ENCODE measurements at places on chromosomes 16 and 17.

DNA sequence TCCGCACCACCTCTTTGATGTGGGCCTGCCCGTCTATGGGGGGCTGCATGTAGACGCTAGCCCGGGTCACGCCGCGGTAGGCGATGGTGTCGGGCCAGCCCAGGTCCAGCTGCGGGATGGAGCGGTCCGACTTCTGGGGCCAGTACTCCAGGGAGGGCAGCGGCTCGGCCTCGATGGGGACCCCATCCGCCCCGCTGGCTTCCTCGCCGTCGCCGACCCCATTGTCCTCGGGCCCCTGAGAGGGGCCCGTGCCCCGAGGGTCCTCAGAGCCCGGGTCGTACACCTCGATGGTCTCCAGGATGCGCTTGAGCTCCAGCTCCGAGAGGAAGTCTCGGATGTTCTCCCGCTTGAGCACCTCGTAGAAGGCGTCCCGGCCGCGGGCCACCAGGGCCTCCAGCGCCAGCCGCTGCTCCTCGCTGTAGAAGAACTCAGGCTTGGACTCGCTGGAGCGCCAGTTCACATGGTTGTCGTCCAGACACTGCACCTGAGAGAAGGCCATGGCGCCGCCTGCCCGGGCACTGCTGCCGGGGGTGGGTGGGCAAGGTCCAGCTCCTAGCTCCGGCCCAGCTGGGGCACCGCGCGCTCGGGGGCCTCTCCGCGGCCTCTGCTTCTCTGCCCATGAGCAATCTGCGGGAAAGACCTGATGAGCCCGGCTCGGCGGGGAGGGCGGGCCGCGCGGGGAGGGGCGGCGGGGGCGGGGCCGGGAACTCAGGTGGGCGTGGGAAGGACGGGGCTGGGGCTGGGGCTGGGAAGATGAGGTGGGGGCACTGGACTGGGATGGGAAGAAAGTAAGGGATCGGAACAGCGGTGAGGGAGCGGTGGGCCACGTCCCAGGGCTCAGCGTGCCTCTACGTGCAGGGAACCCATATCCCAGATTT is 782 bp downstream of the FAM83G start:
- no peak for DNase-seq

DNA sequence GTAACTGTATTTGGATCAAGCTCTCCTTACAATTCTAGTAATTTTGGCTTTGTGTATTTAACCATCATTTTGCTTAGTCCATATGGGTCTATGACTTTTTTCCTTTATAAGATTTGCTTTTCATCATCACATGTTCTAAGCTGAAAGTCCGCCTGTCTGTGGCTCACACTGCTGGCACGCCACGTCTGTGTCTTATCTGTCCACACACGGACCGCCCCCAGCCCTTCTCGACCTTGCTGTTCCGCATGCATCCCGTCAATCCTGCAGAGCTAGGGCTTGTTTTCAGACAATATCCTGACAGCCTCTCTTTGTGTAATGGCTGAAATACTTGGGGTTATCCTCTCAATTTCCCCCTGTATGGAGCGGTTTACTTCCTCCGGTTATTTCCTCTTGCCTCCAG is 8.4 kb upstream of the ALDH3A1 start:
- no peak for DNase-seq

- peak; percentile 64 for DNase-seq
These were observed 1.7 kb downstream of the KANSL1 start for GRCh38 chr17:46191322-46192188.

- no peak for DNase-seq
These were observed 21.1 kb upstream of the MYOCD start for GRCh38 chr17:12644623-12645022.

DNA sequence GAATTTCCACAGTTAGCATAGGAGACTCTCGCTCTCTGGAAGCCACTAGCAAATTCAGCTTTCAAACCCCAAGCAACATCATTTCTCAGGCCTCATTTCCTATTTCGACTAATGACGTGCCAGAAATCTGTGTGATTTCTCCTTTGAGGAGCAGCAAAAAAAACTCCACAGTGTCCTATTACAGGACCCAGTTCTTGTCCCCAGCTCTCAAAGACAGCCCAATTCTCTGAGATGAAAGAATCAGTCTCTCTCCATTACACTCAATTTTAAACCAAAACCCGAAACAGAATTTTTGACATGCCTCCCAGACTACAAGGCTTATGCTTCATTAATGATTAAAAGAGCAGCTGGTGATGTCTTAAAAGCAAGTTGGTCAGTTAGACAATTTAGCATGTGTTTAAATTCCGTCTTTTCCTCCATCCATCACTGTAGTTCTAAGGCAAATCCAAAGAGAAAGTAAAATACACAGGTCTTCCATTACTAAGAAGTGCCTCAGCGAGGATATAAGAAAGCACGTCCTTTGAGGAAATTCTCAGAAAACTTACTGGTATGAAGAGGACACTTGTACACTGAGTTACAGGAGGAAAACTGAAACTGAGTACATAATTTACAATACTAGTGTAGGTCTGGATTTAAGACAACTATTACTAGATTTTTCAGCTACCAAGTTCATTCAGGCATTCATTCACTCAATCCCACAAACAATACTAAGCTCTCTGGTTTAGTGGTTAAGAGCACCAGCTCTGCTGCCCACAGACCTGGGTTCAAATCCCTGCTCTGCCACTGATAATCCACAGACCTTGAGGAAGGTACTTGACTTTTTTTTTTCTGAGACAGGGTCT is 12.5 kb downstream of the TOM1L2 start:
- no peak for DNase-seq

- DNase-seq = no peak
These were observed 74.1 kb downstream of the CCDC182 start for GRCh38 chr17:57670769-57671569.

GRCh38 chr17:44628243-44629188 is 27.8 kb upstream of the MEIOC start:
- peak; percentile 30 for DNase-seq

DNA sequence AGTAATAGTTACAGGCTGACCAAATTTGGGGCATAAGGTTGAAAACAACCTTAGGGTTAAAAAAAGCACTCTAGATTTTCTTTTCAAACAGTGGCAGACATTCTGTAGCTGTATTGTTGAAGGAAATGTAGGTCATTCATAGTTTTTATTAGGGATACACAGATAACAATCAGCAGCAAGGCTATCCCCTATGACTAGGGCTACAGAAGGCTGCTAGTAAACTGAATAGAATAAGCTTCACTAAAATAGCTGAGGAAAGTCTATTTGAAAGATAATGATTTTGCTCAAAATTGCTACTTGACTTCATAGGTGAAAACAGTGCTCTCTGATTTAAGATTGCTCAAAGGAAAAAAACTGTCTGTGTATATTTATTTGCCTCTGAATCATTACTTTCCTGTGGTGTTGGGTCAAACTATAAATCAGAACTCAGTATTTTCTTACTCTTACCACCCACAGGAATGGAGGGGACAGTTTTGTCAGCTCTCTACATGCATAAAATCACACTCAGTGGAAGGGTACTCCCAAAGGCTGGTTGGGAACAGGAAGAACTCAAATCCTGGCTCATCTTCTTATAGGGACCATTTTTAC is 24.8 kb downstream of the RPGRIP1L start:
- no peak for DNase-seq

- DNase-seq = no peak
These were observed 14.7 kb upstream of the PLLP start for GRCh38 chr16:57299009-57299718.

DNA sequence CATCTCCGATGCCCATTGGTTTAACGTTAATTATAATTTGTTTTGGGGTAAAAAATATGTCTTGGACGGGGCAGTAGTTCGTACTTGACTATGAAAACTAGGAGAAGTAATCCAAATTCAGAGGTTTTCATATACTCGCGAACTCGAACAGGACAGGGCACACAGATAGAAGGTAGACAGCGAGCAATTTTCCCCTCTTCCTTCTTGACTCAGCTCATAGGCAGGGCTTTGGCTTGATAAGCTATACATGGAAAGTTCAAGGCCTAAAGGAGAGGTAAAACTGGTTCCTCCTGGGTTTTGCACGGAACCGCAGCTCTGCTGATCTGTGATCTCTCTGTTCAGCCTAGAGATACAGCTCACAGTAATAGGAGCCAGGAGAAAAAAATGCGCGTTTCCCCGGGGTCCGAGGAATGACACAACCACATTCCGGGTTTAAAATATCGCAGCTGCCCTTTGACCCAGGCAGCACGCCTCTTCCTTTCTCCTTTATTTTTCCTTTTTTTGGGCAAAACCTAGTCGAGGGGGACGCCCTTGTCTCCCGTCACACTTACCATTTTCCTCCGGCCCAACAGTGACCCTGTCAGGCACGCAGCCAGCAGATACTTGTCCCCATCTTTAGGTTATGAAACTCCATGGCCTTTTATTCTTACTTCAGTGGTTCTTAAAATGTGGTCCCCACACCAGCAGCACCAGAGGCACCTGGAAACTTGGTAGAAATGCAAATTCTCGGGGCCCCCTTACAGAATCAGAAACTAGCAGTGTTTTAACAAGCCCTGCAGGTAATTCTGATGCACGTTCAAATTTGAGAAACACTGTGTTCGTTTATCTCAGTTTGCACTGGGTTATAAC is 1.7 kb upstream of the LASP1 start:
- DNase-seq = no peak

GRCh38 chr17:44351961-44352827 is 7.1 kb downstream of the GRN start:
- DNase-seq = no peak

DNA sequence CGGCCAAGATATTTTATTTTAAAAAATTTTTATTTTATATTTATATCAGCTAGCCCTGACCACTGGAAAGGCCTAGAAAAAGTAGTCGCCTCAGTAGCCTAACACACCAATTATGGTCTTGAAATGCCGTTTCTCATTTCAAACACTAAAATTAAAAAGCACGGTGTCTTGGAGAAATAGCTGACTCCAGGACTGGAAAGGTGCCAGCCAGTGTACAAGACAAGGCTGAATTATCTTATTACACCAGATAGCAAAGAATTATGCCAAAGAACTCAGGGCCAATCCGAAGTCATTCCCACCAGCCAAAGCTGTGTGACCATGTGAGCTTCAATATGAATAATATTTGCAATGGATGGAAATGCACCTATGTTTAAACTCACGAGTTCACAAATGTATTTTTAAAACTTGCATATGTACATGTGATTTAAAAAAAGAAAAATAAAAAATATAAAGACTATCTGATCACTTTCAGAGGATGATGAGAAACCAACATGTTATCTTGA is 19.9 kb upstream of the ATP2C2 start:
- no peak for DNase-seq

GRCh38 chr16:69534720-69535119 is 31.0 kb upstream of the NFAT5 start:
- DNase-seq = no peak

DNA sequence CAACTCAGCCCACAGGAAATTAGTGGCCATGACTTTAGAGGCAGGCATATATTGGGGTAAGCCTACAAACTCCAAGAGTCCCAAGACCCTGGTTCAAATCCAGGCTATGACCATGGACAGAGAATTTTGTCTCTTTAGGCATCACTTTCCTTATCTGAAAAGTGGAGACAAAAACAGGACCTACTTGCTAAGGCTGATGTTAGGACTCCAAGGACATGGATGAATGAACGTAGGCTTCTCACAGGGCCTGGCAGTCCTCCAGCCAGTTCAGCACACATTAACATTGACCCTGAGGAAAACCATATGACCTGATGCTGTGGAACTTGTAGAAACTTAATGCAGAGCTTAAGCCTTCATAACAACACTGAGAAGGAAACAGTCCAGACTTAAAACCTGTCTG is 1.4 kb downstream of the FKBP10 start:
- no peak for DNase-seq

DNA sequence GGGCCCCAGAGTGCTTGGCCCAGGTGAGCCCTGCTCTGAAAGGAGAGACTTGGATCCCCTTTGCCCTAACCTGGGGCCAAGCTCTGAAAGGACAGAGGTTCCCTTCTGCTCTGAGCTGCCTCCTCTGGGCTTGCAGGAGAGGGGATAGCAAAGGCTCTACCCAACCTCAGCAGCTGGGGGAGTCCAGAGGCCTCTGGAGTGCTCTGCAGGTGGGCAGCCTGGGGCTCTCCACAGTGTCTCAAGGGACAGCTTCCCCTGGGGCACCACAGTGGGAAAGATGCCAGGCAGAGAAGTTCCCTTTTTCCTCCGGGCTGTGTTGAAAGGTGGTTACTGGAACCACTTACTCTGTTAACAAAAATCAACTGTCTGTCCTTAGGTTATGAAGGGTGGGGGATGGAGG is 48.2 kb upstream of the MGAT5B start:
- no peak for DNase-seq

- no peak for DNase-seq
These were observed 2.2 kb upstream of the AURKB start for GRCh38 chr17:8212312-8213180.

DNA sequence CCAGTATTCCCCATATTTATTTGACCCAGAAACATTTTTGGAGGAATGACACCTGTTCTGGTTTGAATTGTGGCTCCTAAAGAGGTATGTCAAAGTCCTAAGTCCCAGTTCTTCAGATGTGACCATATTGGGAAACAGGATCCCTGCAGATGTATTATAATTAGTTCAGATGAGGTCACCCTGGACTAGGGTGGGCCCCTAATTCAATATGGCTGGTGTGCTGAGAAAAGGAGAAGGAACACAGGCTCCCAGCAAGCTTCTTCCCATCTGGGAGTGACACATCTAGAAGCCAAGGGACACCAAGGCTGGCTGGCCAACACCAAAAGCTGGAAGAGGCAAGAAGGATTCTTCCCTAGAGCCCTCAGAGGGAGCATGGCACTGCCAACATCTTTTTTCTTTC is 3.8 kb upstream of the GCSH start:
- no peak for DNase-seq

GRCh38 chr17:64692187-64692586 is 30.1 kb upstream of the SMURF2 start:
- DNase-seq = no peak

DNA sequence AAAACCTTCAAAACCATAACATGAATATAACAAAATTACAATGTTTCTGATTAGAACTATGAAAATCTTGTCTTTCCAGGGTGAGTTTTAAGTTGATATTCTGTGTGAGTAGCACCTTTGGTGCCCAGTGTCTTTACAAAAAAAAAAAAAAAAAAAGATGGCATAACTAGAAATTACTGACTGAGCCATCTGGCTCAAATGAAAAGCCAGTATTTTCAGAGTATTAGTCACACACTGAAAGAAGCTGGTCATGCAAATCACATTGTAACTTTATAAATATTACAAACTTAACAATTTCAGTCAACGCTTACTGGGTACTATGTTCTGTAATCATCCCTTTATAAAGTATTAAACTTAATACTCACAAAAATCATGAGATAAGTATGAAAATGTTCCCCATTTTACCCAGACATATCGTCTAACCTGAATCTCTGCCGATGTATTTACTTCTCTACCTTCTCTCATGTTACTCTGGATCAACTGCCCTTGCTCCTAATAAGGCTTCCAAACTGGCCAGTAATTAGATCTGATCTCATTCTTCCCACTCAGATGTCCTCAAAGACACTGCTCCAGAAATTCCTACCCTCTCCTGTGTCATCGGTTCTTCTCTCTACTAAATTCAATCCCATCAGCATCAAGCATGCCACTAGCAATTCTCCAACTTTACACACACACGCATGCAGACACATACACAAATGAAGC is 25.4 kb downstream of the UBE2G1 start:
- no peak for DNase-seq

- DNase-seq = no peak
These were observed 479.1 kb downstream of the SOX9 start for GRCh38 chr17:72599891-72600290.
